ENCODE measurements at places on chromosomes 3 and 15.

DNA sequence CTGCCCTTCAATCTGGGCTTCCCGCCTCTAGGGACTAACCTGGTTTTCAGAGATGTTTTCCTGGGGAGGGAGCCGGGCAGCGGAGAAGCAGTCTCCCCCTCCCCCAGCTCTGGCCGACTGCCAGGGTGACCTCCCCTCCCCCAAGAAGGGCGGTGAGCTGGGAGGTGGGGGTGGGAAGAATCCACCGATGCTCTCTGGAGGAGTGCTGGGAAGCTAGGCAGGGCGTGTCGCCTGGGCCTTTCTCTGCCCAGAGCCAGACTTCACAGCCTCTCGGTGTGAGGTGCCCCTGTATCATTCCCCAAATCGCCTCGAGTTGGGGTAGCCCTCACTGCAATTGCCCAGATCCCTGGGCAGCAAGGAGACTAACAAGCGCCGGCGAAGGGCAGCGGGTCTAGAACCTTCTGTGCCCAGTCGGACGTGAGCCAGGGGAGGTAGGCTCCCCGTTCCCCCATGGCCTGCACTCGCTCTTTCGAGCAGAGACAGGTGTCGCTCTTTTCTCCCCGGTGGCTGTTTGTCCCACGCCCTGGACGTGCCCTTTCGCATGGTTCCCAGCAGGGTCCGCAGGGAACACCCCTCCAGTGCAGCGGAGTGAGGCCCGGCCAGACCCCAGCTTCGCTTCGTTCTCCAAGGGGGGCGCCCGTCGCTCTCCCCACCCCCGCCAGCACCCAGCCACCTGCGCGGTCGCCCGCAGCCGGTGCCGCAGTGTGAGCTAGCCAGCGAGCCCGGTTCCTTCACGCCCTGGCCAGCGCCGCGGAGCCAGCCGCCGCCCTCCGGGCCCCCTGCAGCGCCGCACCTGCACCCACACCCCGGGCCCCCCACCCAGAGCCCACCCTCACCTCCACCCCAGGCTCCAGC is 1.1 kb downstream of the RAB6B start:
- DNase-seq, result no peak

GRCh38 chr3:150985711-150986110 is 13.2 kb upstream of the CLRN1 start:
- DNase-seq, result no peak
- H3K4me1 ChIP-seq, result peaks cover 4% of the 10 kb centered on the region
- H3K27ac ChIP-seq, result no peak overlapping the region

DNA sequence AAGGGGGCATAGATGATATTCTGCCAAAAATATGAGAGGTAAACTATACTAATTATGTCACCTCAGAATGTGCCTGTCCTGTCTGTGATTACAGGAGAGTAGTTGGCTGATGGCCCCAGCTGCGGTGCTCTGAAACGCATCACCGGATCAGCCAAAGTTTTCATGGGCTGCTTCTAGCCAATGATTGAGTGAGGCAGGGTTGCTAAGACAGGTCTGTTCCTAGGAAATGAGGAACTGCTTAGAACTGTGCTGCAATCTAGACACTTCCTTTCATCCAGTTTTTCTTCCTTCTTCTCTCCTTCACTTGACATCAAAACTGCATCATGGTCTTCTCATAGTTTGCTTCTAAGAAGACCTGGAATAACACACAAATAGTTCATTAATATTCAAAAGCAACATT is 124.0 kb downstream of the KCNH8 start:
- H3K36me3 ChIP-seq, result no peaks in the 10 kb centered on the region
- H3K27me3 ChIP-seq, result peaks cover 1% of the 10 kb centered on the region
- no peak for DNase-seq
- H3K4me3 ChIP-seq, result no peak overlapping the region
- H3K27ac ChIP-seq, result no peak overlapping the region

GRCh38 chr3:81936817-81937216 is 175.4 kb upstream of the GBE1 start:
- H3K27ac ChIP-seq, result no peak overlapping the region
- no peaks in the 10 kb centered on the region for H3K4me1 ChIP-seq
- no peak for DNase-seq
- no peaks in the 10 kb centered on the region for H3K27me3 ChIP-seq

GRCh38 chr15:67224889-67225288 is 29.6 kb downstream of the AAGAB start:
- H3K27me3 ChIP-seq, result no peaks in the 10 kb centered on the region
- no peak for DNase-seq
- H3K4me1 ChIP-seq, result peaks cover 17% of the 10 kb centered on the region
- H3K27ac ChIP-seq, result no peak overlapping the region
- peaks cover 40% of the 10 kb centered on the region for H3K36me3 ChIP-seq

DNA sequence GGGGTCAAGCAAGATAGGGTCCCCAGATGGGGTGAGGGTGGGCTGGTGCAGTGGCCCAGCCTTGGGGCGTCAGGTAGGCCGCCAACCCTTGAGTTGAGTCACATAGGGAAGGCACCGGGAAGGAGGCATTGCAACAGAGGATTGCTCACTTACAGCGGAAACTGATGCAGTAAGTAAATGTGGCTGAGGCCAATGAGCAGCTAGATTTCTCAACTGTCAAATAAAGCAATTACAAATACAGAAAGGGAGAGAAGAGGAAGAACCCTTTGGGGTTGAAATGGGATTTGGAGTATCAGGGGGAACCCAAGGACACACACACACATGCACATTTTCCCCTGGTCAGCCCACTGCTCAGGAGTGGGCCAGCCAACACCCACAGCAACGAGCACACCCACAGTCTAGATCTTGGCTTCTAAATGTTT is 44.0 kb downstream of the CHSY1 start:
- no peak overlapping the region for H3K27ac ChIP-seq
- peaks cover 16% of the 10 kb centered on the region for H3K36me3 ChIP-seq
- no peak overlapping the region for H3K4me3 ChIP-seq

DNA sequence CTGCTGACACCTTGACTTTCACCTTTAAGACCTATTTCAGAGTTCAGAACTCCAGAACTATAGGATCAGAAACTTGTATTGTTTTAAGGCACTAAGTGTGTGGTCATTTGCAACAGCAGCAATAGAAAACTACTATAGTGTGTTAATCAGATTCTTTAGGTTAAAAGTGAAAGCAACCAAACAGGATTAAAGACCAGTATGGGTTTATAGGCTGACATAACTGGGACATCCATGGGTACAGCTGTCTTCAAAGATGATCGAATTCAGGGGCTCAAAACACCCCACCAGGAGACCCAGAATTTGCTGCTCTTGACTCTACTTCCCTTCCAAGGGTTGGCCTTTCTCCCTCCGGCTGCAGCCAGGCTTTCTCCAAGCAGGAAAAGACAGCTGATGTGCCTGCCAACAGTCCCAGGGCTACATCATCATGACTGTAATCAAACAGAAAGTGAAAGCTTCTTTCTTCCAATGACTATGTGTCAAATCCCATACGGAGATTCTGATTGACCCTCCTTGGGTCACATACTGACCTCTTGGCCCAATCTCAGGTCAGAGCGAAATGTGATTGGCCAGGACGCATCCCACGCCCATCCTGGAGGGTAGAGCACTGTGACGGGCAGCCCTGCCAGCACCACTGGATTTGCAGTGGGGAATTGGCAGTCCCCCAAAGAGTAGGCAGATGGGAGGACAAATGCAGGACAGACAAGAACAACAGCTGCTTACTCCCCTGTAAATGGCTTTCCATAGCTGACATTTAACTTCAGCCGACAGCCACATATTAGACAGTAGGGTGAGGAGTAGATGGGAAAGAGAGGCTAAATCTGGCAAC is 51.4 kb upstream of the RNF7 start:
- H3K4me3 ChIP-seq, result peak overlapping the region; percentile 80
- peak overlapping the region; percentile 2 for H3K27ac ChIP-seq
- DNase-seq, result no peak
- H3K36me3 ChIP-seq, result no peaks in the 10 kb centered on the region
- H3K4me1 ChIP-seq, result peaks cover 22% of the 10 kb centered on the region

DNA sequence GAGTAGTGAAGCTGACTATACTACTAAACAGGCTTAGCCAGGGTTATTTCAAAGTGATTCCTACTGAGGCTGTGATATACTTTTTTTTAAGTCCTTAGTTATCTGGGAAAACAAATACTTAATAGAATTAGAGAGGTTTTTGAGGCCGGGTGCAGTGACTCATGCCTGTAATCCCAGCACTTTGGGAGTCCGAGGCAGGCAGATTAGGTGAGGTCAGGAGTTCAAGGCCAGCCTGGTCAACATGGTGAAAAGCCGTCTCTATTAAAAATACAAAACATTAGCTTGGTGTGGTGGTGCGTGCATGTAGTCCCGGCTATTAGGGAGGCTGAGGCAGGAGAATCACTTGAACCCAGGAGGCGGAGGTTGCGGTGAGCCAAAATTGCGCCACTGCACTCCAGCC is 34.2 kb downstream of the PRTG start:
- no peaks in the 10 kb centered on the region for H3K27me3 ChIP-seq
- H3K27ac ChIP-seq, result no peak overlapping the region
- H3K36me3 ChIP-seq, result no peaks in the 10 kb centered on the region
- H3K4me1 ChIP-seq, result no peaks in the 10 kb centered on the region
- DNase-seq, result no peak

- H3K4me3 ChIP-seq, result no peak overlapping the region
- DNase-seq, result no peak
- H3K36me3 ChIP-seq, result peaks cover 32% of the 10 kb centered on the region
- peaks cover 8% of the 10 kb centered on the region for H3K4me1 ChIP-seq
- no peaks in the 10 kb centered on the region for H3K27me3 ChIP-seq
- no peak overlapping the region for H3K27ac ChIP-seq
These were observed 15.5 kb downstream of the SLC25A26 start for GRCh38 chr3:66236281-66236680.

DNA sequence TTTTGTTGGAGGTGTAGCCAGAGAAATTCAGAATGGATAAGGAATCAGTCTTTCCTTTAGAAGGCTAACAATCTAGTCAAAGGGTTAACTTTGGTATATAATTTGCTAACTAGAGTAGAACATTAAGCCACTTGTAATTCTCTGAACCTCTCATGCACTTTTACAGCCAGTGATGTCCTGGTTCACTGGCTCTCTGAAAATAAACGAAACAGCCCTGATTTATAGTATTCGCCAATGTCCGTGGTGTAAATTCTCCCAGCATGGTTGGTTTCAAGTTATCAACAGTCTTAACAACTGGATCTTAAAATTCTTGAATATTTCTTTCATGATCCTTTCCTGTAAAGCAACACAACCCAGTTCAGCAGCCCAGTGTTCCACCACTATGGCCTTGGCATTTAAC is 500.4 kb upstream of the CDIN1 start:
- no peaks in the 10 kb centered on the region for H3K27me3 ChIP-seq
- H3K4me1 ChIP-seq, result no peaks in the 10 kb centered on the region
- no peak overlapping the region for H3K27ac ChIP-seq
- no peaks in the 10 kb centered on the region for H3K36me3 ChIP-seq
- H3K4me3 ChIP-seq, result no peak overlapping the region
- DNase-seq, result no peak

DNA sequence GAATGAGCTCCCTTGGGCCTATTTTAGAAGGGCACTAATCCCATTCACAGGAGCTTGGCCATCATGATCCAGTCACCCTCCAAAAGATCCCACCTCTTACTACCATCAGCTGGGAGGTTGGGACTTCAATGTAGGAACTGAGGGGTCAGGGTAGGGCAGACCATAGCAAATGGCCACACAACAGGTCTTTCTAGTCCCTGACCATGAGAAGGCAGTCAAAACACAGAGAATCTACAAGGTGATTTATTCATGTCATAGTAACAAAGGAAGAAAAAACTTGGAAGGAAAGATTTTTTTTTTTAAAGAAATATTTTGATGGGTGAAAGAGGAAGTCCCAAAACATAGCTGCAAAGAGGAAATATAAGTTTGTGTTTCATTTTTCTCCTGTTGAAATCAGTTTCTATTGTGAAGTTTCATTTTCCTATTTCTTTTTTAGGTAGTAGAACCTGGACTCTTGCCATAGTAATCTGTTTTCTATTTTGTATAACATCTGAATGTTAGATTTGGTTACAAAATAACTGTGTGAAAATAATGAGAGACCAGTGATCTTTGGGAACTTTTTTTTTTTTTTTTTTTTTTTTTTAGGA is 23.5 kb upstream of the TNFSF10 start:
- H3K36me3 ChIP-seq, result no peaks in the 10 kb centered on the region
- H3K27me3 ChIP-seq, result no peaks in the 10 kb centered on the region
- peak overlapping the region; percentile 32 for H3K4me3 ChIP-seq
- peak overlapping the region; percentile 35 for H3K27ac ChIP-seq
- H3K4me1 ChIP-seq, result peaks cover 31% of the 10 kb centered on the region
- no peak for DNase-seq

- DNase-seq, result no peak
- H3K27me3 ChIP-seq, result no peaks in the 10 kb centered on the region
- no peaks in the 10 kb centered on the region for H3K36me3 ChIP-seq
- H3K4me1 ChIP-seq, result no peaks in the 10 kb centered on the region
These were observed 771.6 kb downstream of the DIPK2A start for GRCh38 chr3:144743225-144743668.

DNA sequence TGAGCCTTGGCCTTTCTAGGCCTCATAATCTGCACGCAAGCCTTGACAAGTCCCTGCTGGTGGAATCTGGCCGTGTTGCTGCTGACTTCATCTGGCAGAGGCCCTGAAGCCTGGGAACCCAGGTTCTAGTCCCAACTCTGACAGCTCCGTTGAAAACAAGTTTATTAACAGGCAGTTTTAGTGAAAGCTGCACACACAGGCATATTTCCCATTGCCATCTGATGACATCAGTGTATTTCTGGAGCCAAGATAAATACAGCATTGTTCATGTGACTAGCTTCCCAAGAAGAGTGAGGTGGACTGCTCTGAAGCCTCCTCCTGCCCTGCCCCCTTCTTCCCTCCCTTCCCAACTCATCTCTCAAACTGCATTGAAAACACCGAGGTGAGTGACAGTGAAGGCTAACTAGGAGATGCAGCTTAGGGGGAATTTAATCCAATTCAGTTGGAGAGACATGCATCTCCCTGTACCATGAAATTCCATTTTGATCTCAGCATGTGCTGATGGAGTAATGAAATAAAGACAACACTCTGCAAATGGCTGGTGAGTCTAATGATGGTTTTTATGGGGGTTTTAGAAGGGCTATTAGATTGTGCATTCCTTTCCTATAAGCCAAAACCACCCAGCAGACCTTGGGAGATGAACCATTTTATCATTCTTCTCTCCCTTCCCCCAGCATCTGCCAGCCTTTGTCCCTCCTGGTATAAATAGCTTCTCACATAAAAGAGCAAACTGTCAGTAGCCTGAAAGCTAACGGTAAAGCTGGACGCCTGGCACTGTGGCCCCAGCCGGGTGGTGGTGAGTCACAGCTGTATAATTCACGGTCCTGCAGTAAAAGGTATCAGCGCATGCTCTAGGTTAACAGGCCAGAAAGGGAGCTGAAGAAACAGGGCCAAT is 38.0 kb downstream of the PRICKLE2 start:
- no peak overlapping the region for H3K4me3 ChIP-seq
- no peaks in the 10 kb centered on the region for H3K4me1 ChIP-seq
- H3K36me3 ChIP-seq, result no peaks in the 10 kb centered on the region
- DNase-seq, result no peak

DNA sequence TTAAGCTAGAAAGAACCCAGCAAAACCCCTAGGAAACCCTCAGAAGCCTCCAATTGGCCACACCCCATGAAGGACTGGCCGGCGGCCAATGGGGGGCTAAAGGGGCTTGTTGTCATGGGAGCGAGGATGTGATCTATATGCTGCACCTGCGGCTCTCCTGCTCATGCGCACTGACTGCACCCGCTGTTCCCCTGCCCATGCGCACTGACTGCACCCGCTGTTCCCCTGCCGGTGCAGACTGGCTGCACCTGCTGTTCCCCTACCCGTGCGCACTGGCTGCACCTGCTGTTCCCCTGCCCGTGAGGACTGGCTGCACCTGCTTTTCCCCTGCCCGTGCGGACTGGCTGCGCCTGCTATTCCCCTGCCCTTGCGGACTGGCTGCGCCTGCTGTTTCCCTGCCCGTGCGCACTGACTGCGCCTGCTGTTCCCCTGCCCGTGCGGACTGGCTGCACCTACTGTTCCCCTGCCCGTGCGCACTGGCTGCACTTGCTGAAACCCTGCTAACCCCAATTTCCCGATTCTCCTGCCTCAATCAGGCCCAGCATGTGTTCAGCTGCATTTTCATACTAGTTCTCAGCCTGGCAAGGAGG is 16.8 kb upstream of the MCCC1 start:
- peak overlapping the region; percentile 69 for H3K4me3 ChIP-seq
- peaks cover 16% of the 10 kb centered on the region for H3K27me3 ChIP-seq
- peaks cover 41% of the 10 kb centered on the region for H3K4me1 ChIP-seq
- H3K27ac ChIP-seq, result peak overlapping the region; percentile 61
